DND-41 (cell line): ENCODE measurements at places on chromosomes 11 and 22.

GRCh38 chr11:63639199-63639832 lies 25.1 kb upstream of the PLAAT3 start:
- DNase-seq = no peak

DNA sequence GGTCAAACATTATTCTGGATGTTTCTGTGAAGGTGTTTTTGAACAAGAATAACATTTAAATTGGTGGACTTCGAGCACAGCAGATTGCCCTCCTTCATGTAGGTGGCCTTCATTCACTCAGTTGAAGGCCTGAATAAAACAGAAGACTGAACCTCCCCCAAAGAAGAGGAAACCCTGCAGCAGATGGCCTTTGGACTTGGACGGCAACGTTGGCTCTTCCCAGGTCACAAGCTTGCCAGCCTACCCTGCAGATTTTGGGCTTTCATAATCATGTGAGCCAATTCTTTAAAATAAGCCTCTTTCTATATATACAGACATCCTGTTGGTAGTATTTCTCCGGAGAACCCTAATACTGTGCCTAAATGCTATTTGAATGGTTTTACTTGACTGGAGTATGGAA lies 432.2 kb upstream of the NARS2 start:
- no peak for DNase-seq

DNA sequence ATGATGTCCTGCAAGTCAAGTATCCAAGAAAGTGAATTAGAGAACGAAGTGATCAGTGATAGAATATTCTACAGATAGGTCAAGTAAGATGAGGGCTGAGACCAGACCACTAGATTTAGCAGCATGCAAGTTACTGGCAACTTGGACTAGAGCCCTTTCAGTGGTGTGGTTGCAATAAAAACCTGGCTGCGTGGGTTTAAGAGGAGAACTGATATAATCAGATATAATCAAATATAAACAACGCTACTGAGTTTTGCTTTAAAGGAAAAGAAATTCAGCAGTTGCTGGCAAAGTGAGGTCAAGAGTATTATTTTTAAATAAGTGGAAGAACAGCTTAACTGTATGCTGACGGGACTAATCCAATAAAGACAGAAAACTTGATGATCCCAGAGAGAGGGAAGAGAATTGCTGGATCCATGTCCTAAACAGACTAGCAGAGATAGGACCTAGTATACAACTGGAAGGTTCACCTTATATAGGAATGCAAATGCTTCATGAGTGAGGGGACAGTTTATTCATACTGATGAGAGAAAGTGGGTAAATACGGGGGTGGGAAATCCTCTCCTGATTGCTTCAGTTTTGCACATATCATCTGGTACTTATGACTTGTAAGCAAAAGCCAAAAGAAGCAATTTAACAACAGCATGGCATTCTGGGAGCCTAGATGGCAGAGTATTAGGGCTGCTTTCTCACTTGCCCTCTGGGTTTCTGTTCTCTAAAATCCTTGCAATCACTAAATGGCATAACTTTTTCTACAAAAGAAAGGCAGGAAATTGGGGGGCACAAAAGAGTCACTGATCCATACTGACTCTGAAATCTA lies 146.2 kb downstream of the RBFOX2 start:
- DNase-seq = no peak

GRCh38 chr11:10866893-10867331 lies 9.1 kb upstream of the ZBED5 start:
- no peak for DNase-seq

DNA sequence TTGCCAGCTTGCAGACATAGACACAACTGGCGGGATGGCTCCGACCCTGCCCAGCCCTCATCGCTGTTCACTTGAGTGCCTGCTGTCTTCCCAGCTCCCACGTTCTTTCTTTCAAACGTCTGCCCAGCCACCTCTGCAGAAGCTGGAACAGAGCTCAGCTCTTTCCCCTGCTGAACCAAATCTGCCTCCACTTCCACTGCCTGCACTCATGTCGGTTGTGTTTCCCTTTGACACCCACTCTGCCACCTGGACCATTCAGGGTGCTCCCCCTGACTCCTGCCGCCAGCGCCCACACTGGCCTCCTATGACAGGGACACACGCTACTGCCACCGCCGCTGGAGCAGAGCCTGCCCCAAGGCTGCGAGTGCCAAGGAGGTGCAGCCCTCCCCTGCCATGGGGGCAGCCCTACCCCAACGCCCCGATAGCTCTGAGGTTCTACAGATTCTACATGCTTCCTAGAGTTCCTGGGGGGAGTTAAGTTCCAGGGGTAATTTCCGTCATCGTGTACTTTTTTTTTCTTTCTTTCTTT lies 37.9 kb downstream of the TST start:
- DNase-seq = no peak

DNA sequence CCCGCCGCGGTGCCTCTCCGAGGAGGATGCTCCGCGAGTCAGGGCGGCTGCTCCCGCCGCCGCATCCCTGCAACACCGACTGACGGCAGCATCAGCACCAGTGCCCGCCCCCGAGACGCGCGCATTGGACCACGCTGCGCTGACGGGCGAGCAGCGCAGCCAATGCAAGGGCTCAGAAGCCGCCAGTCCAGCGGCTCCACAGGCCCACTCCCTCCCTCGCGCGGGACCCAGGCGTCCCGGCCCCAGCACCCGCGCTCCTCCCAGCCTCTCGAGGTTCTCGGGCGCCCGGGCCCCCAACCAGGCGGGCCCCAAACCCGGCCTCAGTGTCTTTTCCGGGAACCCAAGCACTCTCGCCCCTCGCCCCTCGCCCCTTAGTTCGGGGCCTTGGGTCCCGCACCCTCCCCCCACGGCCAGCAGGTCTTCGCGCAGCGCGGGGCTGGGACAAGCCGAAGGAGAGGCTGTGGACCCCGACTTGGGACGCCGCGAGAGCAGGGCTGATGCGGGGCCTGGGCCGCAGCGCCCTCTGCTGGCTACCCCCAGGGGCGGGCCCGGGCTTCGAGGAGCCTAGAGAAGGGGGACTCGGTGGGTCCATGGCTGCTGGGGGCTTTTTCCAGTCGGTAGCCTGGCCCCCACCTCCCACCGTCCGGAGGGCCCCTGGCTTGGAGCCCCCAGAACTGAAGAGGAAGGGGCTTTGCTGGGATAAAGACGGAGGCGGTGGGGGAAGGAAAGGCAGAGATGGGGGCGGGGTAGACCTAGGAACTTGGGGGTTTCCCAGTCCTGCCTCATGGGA lies at the start of gene NRXN2:
Gene NRXN2 (minus strand): TSS at position 81 of the 790 bp plus-strand sequence. CDS start 9,498 bp downstream, outside the sequence.
- peak; percentile 91 for DNase-seq
